ENCODE measurements at places on chromosomes 3 and 15. TPM values are rescaled to one million over a fixed set of nuclear protein-coding genes. Genes with fewer than 3 reads are reported as not detected.

The CLDN18 gene
- total RNA-seq, result not detected

The GPR160 gene
- total RNA-seq, result 1.0 TPM

The POPDC2 gene
- 0.34 TPM for total RNA-seq

The SYNPR gene
- total RNA-seq, result not detected

The RNF7 gene
- total RNA-seq, result 36.2 TPM

The CELF6 gene
- total RNA-seq, result 0.21 TPM

The HYAL1 gene
- total RNA-seq, result 5.8 TPM

The FBXO40 gene
- not detected for total RNA-seq

All from nasal cavity respiratory epithelium epithelial cell of viscerocranial mucosa (primary cell).